H1 (cell line): ENCODE measurements at places on chromosomes 6 and 20.
A peak's percentile ranks its signal among the peaks of the same experiment; 100 is the strongest.

DNA sequence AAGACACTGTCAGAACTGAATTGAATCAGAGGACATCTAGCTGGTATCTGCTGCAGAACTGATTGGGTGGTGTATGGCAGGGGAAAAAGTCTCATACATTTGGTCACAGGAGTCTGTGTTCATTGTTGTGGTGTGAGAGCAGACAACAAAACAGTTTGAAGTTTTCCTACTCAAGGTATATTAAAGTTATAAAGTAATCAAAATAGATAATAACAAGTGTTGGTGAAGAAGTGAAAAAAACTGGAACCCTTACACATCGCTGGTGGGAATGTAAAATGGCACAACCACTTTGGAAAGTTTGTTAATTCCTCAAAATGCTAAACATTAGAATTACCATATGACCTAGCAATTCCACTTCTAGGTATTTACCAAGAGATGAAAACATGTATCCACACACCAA lies 24.7 kb downstream of the SRPK1 start:
- H3K36me3 ChIP-seq = no peaks in the 10 kb centered on the region
- no peak for DNase-seq
- 0 out of 2 replicates have a peak, but pooled peaks cover 2% of the 10 kb centered on the region for H3K4me1 ChIP-seq
- H3K27me3 ChIP-seq = no peaks in the 10 kb centered on the region
- H3K4me3 ChIP-seq = no peak overlapping the region

- no peaks in the 10 kb centered on the region; the same call in 1 of the 2 replicates for H3K36me3 ChIP-seq
- H3K27ac ChIP-seq = no peak within 1 kb of the TSS
- H3K4me1 ChIP-seq = peaks cover 15% of the 10 kb centered on the region
- no peak for DNase-seq
- H3K4me3 ChIP-seq = peak within 1 kb of the TSS; percentile 32
These were observed at the start of gene EEF1A2 for GRCh38 chr20:63498960-63499337. EEF1A2 (minus strand) TSS chr20:63499083; CDS start chr20:63497763, 1,320 bp downstream.

GRCh38 chr6:15864038-15864707 lies 201.3 kb upstream of the DTNBP1 start:
- no peaks in the 10 kb centered on the region for H3K27me3 ChIP-seq
- H3K4me3 ChIP-seq = no peak overlapping the region
- no peak for DNase-seq
- no peaks in the 10 kb centered on the region for H3K36me3 ChIP-seq

DNA sequence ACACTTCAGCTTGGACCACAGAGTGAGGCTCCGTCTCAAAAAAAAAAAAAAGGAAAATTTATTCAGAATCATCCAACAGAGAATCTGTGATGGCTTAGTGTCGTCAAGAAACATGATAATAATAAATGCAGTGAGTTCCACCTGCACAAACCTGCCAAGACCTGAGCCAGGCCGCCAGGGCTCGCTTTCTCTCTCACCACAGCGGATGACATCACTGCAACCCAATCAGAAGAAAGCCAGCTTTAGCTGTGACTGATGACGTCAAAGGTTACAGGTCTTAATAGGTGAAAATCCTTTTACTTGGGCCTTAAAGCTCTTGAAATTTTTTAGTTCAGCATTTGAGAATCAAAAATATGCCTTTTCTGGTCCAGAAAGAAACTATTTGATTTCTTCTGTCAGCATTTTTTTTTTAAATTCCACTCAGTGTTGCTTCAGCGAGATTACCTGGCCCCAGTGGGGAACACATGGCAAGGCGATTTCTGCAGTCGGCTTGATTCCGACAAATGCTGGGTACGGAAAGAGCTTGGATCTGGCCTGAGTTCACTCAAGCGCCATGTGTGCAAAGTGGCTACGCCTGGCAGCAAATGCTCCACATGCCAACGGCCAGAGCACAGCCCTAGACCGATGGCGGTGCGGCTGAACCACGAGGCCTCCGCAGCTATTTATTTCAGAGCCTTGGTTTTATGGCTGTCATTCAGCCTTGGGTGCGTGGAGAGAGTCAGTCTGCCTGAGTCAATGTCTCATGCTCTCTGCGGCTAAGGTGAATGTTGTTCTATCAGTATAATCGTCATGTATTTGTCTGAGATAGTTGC lies 105.7 kb upstream of the QKI start:
- no peaks in the 10 kb centered on the region for H3K36me3 ChIP-seq
- H3K4me3 ChIP-seq = no peak overlapping the region
- DNase-seq = no peak
- no peaks in the 10 kb centered on the region for H3K27me3 ChIP-seq
- H3K4me1 ChIP-seq = no peaks in the 10 kb centered on the region
- no peak overlapping the region for H3K27ac ChIP-seq

DNA sequence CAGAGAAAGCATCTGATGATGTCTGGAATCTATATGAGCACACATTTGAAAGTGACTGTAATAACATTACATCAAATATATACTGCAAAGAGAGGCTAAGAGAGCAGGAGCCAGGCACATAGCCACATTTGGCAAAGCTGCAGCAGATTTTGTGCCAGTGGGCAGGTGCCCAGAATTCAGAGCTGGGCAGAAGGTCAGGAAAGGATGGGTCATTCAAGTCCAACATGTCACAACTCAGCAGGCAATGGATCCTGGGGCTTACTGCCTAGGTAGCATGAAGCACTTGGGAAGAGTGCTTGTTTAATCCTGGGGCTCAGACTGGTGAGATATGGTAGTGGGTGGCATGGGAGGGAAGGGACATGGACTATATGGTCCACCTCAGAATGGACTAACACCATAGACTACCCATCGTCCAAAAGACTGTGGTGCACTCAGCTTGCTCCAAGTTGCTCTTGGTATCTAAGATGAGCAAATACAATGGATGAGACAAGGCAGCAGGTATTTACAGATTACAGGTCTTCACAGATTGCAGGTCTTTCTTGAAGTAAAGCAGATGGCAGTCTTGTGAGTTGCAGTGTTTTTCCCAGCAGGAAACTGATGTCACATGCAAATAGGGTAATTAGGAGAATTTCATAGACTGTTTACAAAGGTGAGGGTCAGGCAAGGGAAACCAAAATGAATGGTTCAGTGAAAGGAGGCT lies 31.2 kb upstream of the SHLD1 start:
- H3K36me3 ChIP-seq = no peaks in the 10 kb centered on the region
- DNase-seq = no peak
- H3K4me3 ChIP-seq = no peak overlapping the region
- H3K27me3 ChIP-seq = no peaks in the 10 kb centered on the region
- no peak overlapping the region for H3K27ac ChIP-seq
- H3K4me1 ChIP-seq = no peaks in the 10 kb centered on the region

DNA sequence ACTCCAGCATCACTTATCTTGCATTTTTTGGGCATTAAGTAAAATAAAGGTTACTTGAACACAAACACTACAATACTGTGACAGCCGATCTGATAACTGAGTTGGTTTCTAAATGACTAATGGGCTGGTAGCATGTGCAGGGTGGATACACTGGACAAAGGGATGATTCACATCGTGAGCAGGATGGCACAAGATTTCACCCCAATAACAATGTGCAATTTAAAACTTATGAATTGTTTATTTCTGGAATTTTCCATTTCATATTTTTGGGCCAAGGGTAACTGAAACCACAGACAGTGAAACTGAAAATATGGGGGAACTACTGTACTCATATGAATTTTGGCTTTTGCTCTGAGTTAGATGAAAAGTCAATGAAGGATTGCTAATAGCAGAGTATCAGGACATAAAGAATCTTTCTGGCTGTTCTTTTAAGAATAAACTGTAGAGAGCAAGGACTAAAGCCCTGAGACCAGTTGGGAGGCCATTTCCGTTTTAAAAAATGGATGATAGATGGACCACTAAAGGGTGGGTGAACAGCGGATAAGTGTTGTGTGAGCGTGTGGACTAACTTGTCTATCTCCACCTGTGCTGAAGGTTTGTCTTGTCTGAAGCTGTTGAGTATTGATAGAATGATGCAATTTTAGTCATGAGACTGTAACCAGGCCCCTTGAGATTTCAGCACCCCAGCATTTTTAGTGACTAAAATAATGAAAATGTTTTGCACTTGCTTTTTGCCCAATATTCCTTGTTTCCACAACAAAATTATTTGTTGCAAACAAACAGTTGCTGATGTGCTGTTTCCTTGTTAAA lies 8.2 kb downstream of the SPINT3 start:
- no peaks in the 10 kb centered on the region for H3K27me3 ChIP-seq
- H3K4me1 ChIP-seq = no peaks in the 10 kb centered on the region
- H3K4me3 ChIP-seq = no peak overlapping the region
- H3K27ac ChIP-seq = no peak overlapping the region
- no peaks in the 10 kb centered on the region for H3K36me3 ChIP-seq

- H3K27ac ChIP-seq = no peak overlapping the region
- H3K4me1 ChIP-seq = peaks cover 30% of the 10 kb centered on the region
- no peak for DNase-seq
- H3K4me3 ChIP-seq = no peak overlapping the region
These were observed 10.2 kb upstream of the FOXF2 start for GRCh38 chr6:1379017-1379787.

- DNase-seq = peak; percentile 29
- no peaks in the 10 kb centered on the region for H3K4me1 ChIP-seq
- H3K36me3 ChIP-seq = no peaks in the 10 kb centered on the region
- H3K4me3 ChIP-seq = no peak overlapping the region
These were observed 223.4 kb upstream of the FOXA2 start for GRCh38 chr20:22807646-22808244.

DNA sequence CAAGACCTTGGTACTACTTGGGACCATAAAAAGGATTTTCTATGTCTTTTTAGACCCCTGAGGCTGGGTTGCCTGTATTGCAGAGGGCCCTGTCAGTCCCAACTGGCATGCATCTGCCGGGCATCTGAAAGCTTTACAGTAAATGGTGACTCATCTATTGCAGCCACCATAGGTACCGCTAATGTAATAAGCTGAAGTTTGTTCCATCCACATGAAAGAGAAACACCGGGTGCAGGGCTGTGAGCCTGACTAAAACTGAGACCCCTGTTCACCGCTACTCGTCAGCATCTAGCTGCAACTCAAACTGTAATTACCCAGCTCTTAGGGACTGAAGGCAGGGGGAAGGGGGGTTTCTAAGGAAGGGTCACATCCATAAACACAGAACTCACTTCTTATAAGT lies 49.5 kb downstream of the TRERF1 start:
- no peaks in the 10 kb centered on the region for H3K36me3 ChIP-seq
- peaks cover 7% of the 10 kb centered on the region; the same call in 1 of the 2 replicates for H3K4me1 ChIP-seq
- no peak overlapping the region for H3K4me3 ChIP-seq
- no peak for DNase-seq
- no peaks in the 10 kb centered on the region for H3K27me3 ChIP-seq

- no peak for DNase-seq
- no peak overlapping the region for H3K4me3 ChIP-seq
- H3K27me3 ChIP-seq = no peaks in the 10 kb centered on the region
- H3K27ac ChIP-seq = no peak overlapping the region
- no peaks in the 10 kb centered on the region; the same call in 1 of the 2 replicates for H3K36me3 ChIP-seq
These were observed 688.9 kb upstream of the GJE1 start for GRCh38 chr6:141443668-141444289.

GRCh38 chr20:37911838-37912281 lies 8.9 kb downstream of the VSTM2L start:
- H3K4me1 ChIP-seq = peaks cover 44% of the 10 kb centered on the region
- no peak overlapping the region for H3K27ac ChIP-seq
- no peak overlapping the region for H3K4me3 ChIP-seq
- no peak for DNase-seq
- H3K36me3 ChIP-seq = no peaks in the 10 kb centered on the region

DNA sequence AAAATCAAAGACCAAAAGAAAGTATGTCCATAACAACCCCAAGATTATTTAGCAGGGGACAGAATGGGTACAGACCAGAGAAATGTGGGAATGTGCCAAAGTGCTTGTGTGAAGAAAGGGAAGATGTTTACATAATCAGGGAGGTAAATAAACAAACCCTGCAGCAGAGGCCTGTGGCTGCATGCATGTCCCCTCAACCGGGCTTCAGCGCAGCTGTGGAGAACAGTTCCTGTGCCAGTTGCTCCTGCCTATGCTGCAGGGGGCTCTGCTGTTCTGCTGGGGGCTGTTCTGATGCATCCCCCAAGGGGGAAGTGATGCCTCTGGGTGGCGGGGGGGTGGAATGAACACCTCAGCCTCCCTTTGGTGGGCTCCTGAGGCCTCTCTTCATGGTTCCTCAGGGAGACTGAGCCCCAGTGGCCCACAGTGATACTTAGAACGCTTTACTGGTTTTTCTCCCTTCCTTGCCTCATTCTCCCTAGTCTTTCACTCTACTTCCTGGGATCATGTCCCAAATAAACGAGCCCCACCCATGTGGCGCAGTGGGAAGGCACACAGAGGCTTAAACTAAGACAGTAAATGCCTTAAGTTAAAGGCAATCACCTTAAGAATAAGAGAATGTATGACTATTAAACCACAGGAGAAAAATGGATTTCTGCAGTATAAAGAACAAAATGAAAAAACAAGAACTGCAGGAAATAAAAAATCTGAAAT lies 23.0 kb downstream of the RAB23 start:
- H3K27ac ChIP-seq = no peak overlapping the region
- peaks cover 4% of the 10 kb centered on the region; the same call in 1 of the 2 replicates for H3K36me3 ChIP-seq
- H3K4me3 ChIP-seq = no peak overlapping the region
- H3K4me1 ChIP-seq = peaks cover 3% of the 10 kb centered on the region

DNA sequence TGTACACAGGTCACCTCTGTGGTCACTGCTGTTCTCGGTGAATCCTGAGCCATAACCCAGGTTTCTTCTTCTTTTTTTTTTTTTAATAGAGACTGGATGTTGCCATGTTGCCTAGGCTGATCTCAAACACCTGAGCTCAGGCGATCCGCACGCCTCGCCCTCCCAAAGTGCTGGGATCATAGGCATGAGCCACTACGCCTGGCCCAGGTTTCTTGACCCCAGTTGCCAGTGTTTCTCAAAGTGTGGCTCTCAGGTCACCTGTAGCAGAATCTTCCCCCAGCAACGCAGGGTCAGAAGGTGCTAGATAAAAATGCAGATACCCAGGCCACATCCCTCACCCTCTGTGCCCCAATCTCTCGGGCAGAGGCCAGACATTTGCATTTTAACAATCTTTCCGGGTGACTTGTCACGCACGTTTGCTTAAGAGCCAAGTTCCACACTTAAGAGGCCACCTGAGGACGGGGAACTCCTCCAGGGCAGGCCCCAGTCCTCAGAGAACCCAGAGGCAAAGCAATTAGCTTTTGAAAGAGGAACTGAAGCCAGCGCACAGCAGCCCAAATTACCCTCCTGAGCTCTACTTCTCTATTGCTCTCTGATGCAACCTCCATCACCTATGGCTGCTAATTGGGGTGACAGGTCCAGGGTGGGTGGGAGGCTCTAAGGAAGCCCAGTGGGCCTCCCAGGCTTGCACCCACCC lies 81.8 kb downstream of the NFATC2 start:
- no peak for DNase-seq
- H3K4me3 ChIP-seq = no peak overlapping the region
- H3K4me1 ChIP-seq = no peaks in the 10 kb centered on the region
- no peaks in the 10 kb centered on the region for H3K27me3 ChIP-seq
- H3K36me3 ChIP-seq = no peaks in the 10 kb centered on the region
- H3K27ac ChIP-seq = no peak overlapping the region

- H3K4me1 ChIP-seq = peaks cover under 1% of the 10 kb centered on the region
- no peak overlapping the region for H3K4me3 ChIP-seq
- no peaks in the 10 kb centered on the region for H3K36me3 ChIP-seq
These were observed 11.4 kb upstream of the TAF8 start for GRCh38 chr6:42038811-42039408.
